ENCODE measurements at places on chromosomes 1 and 21.

- DNase-seq: no peak
Observed at GRCh38 chr1:244092293-244092963, 41.3 kb downstream of the ZBTB18 start.

- DNase-seq: peak; percentile 7
Observed at GRCh38 chr1:12276225-12276624, 46.4 kb downstream of the VPS13D start.

GRCh38 chr21:43873673-43874072 lies 8.7 kb downstream of the AGPAT3 start:
- no peak for DNase-seq

DNA sequence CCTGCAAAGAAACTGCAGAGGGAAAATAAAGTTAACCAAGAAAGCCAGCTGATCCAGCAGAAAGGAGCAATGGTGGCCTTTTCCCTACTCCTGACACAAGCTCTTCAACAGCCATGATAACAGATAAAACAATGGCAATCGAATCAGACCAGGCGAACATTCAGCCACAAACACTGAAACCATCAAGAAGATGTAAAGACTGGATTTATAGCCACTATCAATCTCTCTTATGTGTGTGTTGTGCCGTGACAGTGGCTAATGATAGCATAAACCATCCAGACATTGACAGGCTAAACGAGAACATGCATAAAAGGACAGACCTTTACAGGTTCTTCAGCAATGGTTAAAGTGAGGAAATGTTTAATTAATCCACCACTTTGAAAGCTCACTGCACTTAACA lies 78.1 kb upstream of the RAB4A start:
- DNase-seq: no peak

GRCh38 chr1:29523576-29523975 lies 287.3 kb downstream of the PTPRU start:
- no peak for DNase-seq

GRCh38 chr1:162285149-162285561 lies 91.5 kb downstream of the SPATA46 start:
- no peak for DNase-seq

DNA sequence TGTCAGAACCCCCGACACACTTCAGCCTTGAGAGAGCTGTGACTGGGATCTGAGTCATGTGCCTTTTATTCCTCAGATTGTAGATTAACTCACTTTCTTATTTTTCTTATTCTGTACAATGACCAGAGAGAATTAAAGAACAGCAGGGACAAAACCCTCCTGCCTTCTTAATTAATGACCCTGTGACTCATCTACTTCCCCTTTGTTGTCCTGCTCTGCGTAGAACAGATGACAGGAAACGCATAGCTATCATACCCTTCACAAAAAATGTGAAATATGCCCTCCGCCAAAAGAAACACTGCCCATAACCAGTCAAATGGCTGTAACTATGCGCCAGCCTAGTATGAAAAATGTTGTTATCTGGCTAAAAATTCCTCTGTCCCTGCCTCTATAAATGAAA lies 9.1 kb upstream of the PADI2 start:
- no peak for DNase-seq

DNA sequence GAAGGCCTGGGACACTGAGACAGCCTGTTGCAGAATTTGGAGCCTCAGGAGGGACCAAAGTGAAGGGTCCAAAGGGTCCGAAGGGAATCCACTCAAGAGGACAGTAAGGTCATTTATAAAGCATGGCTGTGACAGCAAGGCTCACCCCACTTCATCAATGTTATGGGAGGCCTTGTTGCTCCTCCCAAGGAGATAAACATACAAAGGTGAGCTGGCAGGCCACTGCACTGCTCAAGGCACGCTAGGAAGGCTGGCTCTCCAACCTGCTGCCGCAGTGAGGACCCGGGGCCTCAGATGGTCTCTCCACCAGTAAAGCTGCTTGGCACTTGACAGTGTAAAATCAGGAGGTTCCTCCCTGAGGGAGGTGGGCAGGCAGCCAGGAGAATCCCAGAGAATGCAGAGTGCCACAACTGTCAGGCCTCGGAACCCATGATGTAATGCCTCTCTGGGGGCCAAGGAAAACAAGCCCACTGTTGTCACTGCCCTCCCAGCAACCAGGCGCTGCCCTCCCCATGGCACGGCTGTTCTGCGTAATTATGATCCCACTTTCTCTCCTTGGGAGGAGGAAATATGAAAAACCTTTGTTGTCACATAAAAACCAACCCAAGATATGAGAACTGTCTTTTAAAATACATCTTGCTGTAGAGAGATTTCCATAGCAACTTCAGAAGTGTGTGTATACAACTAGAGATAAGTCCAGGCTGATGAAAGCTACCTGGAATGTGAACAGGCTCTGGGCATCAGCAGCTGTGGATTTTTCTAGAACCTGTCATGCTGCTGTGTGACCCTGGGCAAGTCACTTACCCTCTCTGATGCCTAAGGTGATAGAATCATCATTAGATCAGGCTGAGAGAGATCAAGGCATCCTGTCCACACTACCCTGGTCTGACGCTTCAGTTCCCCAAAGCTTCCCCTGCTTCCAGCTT lies 102.5 kb downstream of the KCNN3 start:
- DNase-seq: no peak

GRCh38 chr21:20086508-20086907 lies 911.7 kb upstream of the NCAM2 start:
- DNase-seq: no peak

DNA sequence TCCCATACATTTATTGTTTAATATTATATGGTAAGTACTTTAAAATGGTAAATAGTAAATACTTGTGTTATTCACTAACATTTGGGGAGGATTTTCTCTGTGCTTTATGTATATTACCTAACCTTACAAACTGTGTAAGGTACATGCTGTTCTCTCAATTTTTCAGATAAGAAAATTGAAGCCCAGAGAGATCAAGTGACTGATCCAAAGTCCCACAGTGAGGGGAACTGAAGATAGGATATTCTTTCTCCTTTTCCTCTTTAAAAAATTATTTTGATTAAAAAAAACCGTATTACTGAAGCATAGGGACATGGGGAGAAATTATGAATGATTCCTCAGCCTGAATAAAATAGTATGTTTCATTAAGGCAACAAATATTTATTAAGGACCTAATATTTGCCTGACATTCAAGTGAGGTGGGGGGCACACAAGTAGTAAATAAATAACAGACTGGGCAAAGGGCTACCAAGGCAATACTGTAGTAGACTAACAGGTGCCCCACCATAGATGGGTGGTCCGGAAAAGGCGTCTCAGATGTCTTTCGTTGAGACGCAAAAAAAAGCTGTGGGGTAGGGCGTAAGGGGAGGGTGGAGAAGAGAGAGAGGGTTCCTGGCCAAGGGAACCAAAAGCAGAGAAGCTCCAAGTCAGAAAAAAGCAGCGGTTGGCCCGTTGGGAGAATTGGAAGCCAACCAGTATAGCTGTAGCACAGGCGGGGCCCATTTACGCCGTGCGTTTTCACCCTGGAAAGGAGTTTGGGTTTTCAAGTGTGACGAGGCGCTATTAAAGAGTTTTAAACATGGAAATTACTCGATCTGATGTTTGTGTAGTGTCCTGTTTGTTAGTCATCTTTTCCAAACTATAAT lies 944 bp upstream of the AGO3 start:
- DNase-seq: peak; percentile 11

DNA sequence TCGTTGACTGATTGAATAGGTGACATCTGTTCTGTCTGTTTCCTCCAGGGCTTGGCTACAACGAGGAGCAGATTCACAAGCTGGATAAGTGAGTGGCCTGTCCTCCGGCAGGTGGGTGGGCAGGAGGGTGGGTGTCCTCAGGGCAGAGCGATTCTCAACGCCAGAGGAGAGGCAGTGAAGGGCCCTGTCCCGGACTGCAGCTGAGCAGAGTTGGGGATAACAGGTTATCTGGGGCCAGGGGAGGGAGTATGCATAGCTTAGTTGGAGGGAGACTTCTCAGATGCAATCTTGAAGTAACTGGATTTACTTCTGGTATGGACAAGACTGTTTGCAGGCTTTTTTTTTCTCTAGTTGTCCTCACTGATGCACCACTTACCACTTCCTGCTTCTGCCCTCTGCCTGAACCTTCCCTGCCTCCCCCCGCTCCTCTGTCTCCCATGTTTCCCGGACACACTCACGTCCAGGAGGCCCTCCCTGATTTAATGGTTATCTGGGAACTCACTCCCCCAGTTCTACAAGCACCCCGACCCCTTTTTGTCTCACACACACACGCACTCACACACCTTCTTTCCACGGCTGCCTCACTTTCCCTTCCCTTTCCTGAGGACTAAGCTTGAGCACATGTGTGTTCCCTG lies 16.4 kb upstream of the RASSF5 start:
- no peak for DNase-seq

GRCh38 chr1:85356130-85356529 lies 79.7 kb upstream of the BCL10 start:
- DNase-seq: no peak

DNA sequence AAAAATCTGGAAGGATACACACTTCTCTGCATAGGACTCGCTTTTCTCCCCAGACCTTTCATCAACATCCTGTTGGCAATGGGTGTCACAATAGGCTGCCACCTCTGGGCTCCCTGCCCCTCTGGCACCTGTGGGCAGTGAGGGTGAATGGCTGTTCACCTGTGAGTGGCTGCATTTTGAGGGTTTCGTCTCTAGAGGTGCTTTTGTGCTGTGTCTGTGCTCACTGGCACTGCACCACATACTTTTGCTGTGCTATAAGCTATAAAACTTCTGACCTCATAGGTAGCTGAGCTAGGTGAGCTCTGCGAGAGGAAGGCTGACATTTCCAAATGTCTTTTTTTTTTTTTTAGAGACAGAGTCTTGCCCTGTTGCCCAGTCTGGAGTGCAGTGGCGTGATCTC lies 35.9 kb downstream of the SLC30A1 start:
- no peak for DNase-seq

- no peak for DNase-seq
Observed at GRCh38 chr1:16924216-16924918, 2.6 kb downstream of the CROCC start.

DNA sequence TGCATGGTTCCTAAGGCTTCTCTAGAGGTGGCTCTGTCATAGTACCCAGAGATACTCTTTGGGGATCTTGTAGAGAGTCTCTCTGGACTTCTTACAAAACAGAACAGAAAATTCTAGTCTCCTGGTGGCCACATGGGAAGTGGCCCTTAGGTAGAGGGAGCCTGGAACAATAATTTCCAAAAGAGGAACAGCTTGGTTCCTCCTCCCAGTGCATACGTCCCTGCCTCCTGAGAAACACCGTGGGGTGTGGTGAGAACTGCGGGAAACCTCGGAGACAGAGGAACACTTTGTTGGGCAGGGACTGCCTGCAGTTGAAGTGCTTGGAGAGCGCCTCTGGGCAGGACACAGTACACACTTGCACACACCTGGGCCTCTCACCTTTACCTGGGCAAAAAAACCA lies 38.8 kb upstream of the EPHA8 start:
- DNase-seq: no peak

DNA sequence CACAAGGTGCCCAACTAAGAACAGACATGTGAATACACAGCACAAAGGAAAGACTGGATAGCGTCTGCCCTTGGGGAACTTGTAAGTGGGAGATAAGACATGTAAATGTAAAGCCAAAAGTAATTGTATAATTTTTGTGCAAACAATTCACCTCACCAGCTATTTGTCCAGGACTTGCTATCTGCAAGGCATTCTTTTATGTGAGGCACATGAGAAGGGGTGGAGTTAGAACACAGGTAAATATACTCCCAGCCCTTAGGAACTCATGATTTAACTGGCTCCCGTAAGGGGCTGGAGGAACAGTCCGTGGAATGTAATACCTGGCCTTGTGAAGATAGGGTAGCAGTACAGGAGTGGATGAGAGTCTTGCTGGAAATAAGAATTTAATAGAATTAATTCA lies 61.3 kb downstream of the CDK18 start:
- no peak for DNase-seq

DNA sequence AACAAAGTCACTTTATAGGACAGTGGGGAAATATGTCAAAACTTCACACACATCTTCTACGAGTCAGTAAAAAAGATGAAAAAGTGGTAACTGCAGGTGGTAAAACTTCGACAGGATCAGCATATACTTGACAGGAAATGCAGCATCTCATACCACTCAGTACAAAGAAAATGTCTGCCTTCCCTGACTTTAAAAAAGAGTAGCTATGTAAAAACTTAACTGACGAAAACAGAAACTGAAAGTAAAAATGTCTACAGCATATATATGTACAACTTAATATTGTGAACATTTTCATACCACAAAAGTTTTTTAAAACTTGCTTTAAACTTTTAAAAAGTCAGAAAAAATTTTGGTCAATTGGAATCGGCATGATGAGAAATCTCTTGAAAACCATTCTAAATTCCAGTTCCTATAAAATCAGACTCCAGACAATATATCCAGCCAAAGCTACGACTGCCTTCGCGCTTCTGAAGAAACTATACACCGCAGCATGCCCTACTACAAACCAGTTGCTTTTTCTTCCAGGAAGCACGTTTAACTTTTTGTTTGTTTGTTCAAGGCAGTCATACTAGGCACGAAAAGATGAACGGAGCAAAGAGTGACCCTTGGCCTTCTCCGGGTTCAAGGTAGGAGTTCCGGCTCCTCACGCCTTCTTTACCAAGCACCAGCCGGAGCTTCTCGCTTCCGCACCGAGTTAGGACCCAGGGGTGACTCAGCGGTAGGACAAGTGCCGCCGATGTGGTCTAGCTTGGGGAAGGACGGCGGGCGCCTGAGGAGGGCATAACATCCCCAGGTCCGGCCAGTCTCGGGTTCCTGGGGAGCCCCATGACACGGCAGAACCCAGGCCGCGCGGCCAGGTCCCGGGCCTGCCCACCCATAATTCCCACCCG lies 612 bp downstream of the PSMA5 start:
- peak; percentile 52 for DNase-seq

- no peak for DNase-seq
Observed at GRCh38 chr1:14435368-14436023, 163.0 kb upstream of the KAZN start.

DNA sequence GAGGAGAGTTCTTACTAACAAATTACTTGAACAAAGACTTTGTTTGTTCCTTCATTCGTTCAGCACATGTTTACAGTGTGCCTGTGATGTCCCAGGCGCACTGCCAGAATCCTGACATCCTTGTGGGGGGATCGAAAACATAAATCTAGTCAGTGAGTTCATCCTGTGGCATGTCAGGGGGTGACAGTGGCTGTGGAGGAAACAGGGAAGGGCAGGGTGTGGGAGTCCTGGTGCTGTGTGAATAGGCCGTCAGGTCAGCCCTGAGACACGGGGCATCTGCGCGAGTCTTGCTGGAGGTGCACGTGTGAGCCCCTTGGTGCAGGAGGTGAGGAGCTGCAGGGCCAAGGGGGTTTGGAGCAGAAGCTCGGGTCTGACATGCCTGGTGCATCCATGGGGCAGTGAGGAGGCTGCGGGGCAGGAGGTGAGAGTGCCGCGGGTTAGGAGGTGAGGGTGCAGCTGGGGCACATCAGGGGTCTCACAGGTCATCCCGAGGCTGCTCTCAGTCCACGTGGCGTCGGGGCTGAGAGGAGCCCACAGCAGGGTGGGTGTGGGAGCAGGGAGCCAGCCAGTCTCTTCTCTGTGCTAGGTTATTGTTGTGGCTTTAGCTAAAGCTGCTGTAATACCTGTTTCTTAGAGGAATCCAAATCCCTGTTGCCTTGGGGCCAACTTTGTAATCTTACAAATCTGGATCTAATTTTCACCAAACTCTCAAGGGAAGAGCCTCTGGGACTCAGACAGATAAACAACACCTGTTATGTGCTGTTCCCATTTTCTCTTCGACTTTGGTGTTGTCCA lies 93.4 kb downstream of the PCBP3 start:
- DNase-seq: no peak

- no peak for DNase-seq
Observed at GRCh38 chr1:187956975-187957374, 1128.2 kb downstream of the PLA2G4A start.

GRCh38 chr1:98028800-98029199 lies 108.0 kb upstream of the DPYD start:
- no peak for DNase-seq

Measured in CD4-positive, alpha-beta T cell treated with Interleukin-6 at 100 ng/mL for 8 hours (primary cell).